ENCODE measurements at places on chromosomes 5 and 9.

GRCh38 chr5:35926389-35927051, 11.9 kb downstream of the CAPSL start:
- DNase-seq = peak; percentile 38

DNA sequence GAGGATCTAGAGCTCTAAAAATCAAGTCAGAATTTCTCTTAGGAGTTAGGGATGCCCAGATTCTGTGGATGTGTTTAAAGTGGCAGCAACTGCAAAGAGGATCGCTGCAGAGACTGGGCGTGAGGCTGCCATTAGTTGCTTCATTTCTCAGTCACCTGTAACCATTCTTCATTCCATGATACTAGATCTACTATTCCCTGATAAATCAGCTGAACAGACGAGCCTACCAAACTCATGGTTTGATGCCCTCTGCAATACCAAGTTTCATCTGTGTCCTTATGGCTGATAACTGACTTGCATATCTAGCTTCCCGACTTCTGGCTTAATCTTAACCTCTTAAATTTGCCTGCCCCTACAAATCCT, 33.3 kb downstream of the UBE2R2 start:
- DNase-seq = no peak

DNA sequence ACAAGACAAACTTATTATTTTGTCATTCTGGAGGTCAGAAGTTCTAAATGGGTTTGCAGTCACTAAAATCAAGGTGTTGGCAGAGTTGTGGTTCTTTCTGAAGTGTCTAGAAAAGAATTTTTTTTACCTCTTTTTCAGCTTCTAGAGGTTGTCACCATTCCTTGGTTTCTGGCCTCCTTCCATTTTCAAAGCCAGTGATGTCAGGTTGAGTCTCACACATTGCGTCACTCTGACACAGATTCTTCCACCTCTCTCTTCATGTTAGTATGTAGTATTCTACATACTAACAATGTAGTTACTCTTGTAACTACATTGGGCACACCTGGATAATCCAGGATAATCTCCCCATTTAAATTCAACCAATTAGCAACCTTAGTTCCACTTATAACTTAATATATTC, 290.3 kb downstream of the RFX3 start:
- DNase-seq = no peak

DNA sequence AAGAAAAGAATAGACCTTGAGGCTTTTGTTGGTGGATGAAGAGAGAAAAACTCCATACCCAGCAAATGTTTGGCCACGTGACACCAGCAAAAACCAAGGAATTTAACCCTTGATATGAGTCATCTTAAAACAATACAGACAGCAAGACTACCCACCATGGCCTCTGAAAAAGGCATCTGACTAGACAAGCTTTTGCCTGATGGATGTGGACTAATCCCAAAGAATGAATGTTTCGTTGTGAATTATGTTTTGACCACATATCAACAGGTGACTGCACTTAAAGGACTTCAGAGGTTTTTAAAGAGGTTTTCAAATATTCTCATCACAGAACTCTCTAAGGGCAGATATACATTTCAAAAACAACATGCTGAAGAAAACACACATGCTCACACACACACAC, 33.0 kb upstream of the SLC1A3 start:
- no peak for DNase-seq

DNA sequence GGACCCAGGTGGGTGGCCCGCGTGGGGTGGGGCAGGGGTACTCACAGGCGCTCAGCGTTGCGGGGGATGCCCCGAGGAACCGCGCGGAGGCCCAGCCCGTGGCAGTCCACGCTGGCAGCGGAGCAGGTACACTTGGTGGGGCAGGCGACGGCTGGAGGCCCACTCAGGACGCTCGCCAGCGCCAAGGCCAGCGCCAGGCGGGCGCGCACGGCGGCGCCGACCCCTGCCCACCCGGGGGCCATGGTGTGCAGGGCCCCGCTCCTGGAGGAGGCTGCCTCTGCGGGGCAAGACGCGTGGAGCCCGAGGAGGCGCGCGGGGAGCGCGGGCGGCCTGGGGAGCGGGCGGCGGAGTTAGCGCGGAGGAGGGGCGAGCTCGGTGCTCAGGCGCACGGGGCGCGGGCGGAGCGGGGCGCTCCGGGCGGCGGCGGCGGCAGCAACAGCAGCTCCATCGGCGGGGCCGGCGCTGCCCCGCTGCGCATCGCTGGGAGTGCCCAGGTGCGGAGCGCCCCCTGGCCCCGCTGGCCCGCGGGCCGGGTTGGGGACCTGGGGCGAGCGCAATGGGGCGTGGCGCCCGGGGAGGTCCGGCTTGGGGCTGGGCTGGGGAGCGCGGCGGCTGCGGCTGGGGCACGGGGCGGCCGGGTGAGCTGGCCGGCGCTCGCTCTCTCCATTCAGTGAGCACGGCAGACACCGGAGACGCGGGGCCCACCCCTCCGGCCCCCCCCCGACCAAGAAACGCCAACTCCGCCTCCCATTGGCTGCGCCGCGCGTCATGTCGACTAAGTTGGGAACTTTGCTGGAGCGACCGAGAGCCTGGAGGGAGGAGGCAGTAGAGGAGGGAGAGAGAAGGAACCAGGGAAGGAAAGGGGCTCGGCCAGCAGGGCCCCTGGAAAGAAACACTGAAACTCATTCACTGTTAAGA, at the start of gene SLIT3:
Gene SLIT3 (minus strand): TSS at position 672 of the 918 bp plus-strand sequence. CDS start 430 bp downstream, at position 242.
- DNase-seq = no peak

- DNase-seq = no peak
Observed at GRCh38 chr5:14669975-14670374, 5.5 kb downstream of the OTULIN start.

DNA sequence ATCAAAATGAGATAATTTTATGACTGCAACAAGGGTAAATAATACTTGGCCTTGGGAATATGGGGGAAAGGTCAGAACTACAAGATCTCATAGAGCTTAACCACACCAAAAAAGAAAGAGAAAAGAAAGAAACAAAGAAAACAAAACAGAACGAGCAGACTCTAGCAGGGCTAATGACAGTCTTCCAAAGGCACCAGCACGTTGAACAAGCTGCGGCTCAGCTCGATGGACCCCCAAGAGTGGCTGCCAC, 689 bp downstream of the AK3 start:
- no peak for DNase-seq

DNA sequence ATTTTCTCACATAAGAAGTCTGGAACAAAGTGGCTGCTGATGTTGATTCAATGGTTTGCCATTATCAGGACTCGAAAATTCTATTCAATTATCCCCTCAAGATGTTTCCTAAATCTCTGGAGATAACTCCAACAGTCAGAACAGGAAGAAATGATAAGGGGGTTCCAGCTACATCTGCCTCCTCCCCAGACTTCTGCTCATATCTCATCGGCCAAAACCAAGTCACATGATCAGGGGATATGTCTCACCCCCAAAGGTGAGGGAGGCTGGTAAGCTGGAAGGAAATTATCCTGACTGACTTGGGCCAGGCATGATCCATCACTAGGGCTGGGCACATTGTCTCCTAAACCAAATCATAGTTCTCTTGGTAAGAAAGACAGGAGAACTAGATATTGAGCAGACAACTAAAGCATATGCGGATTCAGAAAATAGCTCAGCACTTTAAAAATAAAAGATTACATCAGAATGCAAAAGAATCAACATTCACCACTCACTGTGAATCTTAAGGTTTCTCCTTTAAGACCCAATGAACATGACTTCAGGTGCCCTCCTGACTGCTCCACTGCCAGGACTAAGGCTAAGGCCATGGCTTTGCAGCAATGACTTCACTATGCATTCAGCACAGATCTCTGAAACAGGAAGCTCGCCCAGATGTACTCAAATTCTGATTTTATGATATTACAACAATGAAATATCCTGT, 306.3 kb downstream of the ENC1 start:
- DNase-seq = no peak

DNA sequence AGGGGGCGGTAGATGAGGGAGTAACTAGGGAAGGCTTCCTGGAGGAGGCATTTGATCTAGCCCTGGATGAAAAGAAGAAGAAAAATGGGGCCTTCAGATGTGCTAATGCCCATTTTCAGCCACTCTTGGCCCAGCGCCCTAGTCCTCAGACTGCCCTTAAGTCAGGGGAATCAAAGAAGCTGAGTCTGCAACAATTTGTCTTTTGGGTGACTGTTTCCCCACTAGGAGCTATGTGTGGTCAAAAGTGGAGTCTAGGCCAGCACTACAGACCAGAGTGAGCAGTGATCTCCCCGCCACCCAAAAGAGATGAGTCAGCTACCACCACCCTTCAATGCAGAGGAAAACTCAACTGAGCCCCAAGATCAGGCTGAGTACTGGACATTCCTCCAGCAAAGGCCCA, 542.1 kb downstream of the BNC2 start:
- DNase-seq = no peak

DNA sequence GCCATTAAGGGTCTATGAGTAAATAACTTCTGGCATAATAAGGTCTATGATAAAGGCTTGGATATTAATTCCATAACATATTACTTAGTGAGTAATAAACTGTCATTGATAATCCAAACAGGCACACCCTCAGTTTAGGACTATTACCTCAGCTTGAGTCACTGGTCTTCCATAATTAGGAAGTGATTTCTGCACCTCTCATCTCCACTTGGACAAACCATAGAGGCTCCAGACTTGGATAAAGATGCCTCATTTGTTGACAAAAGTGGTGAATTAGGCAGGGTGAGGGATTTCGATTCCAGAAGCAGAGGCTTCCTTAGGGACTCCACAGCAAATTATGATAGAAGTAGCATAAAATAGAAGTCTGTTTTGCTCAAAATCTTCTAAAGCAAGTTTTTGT, 127.5 kb upstream of the MTAP start:
- no peak for DNase-seq

GRCh38 chr9:14170973-14171596, 142.9 kb downstream of the NFIB start:
- DNase-seq = no peak

GRCh38 chr5:29150840-29151239, 2042.6 kb upstream of the CDH6 start:
- DNase-seq = no peak

- no peak for DNase-seq
Observed at GRCh38 chr5:50401336-50401735, 39.8 kb downstream of the EMB start.

DNA sequence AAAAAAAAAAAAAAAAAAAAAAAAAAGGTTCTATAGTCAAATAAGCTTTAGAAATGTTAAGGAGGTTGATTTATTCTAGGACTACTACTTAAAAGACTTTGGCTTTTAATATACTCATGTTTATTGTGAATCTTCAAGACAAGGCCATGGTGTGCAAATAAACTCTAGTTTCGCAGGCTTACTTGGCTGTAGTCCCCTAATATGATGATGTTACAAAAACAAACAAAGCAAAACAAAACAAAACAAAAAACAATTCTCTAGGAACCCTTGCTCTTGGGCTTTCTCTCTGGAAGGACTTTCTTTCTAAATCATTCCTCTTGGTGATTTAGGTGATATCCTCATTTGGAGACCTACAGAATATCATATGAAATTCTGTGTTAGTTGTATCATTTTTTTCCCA, 172.0 kb downstream of the GDNF start:
- DNase-seq = no peak

DNA sequence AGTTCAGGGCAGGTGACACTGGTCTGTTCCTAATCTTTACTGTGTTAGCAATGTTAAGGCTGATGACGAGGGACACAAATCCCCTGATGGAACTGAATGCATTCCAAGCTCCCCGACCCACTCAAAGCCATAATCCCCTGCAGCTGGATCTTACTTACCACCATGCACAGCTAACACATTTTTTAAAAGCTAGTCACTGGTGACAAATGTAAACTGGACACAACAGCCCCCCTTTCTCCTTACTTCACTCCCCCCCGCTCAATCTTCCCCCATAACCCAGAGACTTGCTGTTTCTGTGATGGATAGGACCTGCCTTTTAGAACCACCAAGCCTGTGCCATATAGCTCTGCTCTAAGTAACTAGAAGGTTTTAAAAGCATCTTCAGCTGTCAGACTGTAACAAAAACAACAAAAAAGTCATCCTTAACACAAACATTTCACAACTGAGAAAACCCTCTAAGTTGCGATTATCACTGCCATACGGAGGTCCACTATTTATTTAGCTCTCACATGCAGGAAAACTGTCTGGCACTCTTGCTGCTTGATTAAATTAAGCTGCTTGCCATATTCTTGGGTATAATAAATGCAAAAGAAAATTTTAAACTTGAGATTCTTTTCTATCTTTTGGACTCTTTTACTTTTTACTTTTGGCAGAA, 44.4 kb downstream of the BNC2 start:
- DNase-seq = no peak

DNA sequence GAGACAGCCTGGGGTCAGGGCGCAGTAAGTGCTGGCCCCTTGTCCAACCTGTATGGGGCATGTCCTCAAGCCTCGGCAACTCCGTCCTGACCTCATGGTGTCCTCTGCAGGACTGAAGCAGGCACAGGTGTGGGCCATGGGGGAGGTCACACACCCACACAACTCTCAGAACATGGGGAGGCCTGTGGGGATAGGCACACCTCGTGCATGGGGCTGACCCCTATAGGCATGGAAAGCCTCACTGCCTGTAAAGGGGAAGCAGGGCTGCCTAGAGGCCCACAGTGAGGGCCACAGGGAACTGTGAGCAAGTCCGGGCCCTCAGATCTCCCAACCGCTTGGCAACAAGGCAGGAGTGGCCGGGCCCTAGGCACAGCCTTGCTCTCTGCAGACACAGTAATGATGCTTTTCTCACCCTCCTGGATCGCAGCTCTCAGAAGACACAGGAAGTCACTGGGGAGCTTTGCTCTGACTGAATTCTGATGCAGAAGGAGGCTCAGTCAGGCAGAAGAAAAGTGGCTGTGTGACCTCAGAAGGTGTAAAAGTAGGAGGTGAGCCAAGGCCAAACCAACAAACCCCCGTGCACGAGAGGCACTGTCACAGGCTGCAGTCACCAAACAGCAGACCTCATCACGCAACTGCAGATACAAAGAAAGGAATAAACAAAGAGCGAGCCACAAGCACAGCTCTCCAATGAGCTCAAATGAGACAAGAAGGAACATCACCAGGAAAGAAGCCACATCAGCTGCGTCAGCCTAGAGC, 5.4 kb downstream of the IPPK start:
- no peak for DNase-seq

GRCh38 chr9:125003332-125003731, 62.4 kb upstream of the GOLGA1 start:
- no peak for DNase-seq

DNA sequence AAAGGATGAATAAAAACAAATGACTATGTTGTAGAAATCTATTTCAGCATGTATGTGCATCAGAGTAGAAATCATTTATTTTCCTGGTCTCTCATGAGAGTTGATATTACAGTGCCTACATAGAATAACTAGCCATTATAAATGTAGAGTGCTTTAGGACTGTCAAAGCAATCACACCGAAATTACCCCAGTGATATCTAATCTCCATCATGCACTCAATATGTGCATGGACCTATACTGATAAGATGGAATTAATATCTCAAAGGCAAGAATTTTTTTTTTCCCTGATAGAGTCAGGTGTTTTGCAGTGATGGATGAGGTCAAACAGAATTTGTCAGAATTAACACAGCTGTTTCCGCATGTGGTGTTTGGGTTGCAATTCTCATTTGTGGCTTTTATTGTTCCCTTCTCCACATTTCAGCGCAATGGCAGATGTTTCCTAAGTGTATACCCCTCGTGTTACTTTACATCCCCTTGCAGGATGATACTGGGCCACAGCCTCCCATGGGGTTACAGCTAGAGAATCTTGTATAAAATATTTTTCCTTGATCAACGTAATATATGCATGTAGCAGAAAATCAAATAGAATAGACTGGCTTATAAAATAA, 298.8 kb downstream of the RASEF start:
- DNase-seq = no peak
